Activated CD8-positive, alpha-beta T cell treated with anti-CD3 and anti-CD28 coated beads, Interleukin-2, amount 10 ng/mL, durations not matched to agents 7 days and 5 days (primary cell): ENCODE measurements at places on chromosomes 1 and 21.

GRCh38 chr1:185984113-185984836 is 250.1 kb downstream of the HMCN1 start:
- no peak for DNase-seq

DNA sequence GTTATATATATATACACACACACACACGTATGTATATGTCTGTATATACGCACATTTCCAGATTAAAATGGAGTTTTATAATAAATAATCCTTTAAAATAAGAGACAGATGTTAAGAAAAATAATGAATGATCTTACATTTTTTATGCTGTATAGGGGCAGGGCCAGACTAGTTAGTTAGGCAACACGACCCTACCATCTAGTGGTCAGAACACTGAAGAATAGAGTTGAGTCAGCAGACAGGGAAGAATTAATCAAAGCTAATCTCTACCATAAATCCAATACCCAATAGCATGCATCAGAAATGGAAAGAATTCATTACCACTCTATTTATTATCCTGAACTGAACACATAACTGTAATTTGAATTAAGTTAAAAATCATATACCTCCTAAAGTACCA is 156.7 kb downstream of the BRINP3 start:
- DNase-seq, result no peak

DNA sequence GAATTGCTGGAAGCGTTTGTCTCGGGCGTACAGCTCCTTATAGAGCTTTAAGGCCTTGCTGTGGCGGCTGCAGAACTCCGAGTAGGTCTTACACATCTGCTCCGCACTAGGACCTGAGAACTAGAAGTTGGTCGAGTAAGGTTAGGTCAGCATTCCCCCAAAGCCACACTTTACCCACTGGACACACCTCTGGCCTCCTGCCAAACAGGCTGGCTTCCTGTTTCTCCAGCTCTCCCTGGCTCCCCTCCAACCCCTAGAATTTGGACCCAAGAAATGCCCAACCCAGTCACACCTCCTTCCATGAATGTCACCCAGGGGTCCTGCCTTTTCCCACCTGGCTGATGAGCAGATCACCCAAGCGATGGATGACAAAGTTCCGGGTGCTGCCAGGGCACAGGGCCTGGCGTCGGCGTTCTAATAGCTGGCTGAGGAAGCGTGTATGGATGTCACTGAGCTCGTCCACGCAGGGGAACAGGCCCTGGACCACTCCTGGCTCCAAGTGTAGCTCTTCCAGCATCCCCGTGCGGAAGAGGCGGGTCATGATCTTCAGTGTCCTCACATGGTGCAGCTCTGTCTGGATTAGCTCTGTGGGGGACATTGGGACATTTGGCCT is 15.6 kb downstream of the ARHGEF2 start:
- no peak for DNase-seq

- no peak for DNase-seq
Observed at GRCh38 chr1:147046189-147046862, 108.2 kb downstream of the NBPF12 start.

- no peak for DNase-seq
Observed at GRCh38 chr1:113928187-113928930, 765 bp upstream of the HIPK1 start.

- DNase-seq, result no peak
Observed at GRCh38 chr1:102886638-102887037, 221.7 kb downstream of the COL11A1 start.

DNA sequence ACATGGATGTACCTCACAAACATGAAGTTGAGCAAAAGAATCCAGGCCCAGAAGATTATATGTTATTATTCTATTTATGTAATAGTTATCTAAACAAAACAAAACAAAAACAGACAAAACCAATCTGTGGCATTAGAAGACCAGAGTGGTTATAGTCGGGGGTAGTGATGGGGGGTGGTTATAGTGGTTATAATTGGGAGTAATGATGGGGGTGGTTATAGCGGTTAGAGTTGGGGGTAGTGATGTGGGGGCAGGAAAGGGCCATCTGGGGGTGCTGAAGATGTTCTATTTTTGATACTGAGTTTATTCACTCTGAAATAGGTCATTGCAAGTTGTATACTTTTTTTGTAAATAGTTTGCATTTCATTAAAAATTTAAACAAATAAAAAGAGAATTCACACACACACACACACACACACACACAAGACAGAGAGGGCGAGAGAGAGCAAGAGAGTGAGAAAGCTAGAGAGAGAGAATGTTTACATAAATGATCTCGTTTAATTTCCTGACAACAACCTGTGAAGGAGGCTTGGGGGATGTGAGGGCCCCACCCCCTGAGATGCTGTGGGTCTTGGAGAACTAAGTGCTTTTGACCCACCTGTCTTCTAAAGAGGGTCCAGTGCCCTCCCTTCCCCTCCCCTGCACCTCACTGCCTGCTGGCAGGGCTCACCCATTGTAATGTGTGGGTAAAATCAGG is 37.4 kb downstream of the RHOU start:
- no peak for DNase-seq

DNA sequence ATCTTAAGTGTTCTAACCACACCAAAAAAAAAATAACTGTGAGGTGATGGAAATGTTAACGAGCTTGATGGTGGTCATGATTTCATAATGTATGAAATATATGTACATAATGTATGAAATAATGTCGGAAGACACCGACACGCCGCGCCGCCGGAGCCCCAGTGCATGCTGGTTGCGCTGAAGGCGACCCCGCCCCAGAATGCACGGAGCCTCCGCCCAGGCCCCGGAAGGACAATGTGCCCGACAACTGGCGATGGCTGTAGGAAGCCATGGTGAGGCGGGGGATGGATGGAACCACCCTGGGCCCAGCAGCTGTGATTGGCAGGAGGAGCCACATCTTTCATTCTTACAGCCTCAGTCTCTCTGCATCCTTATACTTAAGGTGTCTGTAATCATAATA is 7.4 kb downstream of the OR2T10 start:
- no peak for DNase-seq

GRCh38 chr1:48718116-48718630 is 58.5 kb downstream of the BEND5 start:
- DNase-seq, result no peak

DNA sequence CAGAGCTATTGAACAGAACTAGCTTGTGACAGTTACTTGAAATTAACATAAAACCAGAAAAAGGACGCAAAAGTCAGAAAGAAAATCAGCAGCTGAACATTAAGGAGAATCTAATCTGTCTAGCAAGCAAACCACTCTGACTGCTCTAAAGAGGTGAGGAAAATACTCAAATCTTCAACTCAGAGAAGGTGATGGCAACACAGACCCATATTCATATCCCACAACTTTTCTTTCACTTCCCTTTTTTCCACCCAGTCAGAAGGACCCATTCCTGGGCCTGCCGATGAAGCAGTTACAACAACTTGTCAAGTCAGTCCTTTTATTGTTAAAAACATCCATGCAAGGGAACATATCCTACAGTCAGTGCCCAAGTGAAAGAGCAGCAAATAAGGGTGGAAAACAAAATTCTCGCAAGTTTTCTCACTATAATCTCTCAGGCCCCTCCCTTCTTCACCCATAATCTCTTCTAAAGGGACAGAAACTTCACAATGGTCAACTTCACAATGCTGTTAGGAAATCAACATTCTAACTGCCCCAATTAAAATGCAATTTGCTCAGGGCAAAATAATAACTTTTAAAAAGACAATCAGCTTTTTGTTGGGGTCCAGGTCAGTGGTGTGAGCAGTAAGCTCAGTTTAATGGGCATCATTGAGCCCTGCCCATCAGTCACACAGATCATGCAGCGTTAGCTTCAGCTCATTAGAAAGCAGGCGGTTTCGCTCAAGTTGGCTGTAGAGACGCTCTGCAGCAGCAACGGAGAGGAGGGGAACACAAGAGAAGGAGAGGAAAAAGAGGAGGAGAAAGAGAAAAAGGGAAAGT is 3.6 kb upstream of the NUP210L start:
- no peak for DNase-seq

GRCh38 chr1:62955666-62956065 is 171.7 kb downstream of the ATG4C start:
- no peak for DNase-seq

- DNase-seq, result no peak
Observed at GRCh38 chr1:154502744-154503115, 518 bp upstream of the SHE start.

DNA sequence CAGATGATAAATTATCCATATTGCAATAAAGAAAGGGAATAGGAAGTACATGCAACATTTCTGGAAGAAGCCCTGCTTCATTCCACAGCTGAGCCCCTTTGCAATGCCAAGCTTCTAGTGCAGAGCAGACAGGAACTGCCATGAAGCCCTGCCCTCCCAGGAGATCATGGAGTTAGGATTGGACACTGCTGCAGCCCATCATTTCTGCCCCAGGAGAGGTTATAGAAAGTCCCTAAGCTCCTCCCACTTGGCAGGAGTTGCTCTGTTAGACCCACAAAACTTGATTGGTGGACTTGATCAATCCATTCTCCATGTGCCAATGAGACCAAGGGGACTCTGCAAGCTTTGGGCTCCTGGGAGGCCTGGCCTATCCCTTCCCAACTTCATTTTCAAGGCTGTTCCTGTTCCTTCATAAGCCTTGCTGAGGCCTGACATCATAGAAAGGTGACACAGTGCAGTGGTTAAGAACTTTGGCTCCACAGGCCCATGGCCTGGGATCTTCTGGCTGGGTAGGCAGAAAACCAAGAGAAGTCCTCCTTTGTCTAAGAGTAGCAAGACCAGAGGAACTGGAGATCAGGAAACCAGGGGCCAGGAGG is 1.3 kb upstream of the LAPTM5 start:
- peak; percentile 54 for DNase-seq

DNA sequence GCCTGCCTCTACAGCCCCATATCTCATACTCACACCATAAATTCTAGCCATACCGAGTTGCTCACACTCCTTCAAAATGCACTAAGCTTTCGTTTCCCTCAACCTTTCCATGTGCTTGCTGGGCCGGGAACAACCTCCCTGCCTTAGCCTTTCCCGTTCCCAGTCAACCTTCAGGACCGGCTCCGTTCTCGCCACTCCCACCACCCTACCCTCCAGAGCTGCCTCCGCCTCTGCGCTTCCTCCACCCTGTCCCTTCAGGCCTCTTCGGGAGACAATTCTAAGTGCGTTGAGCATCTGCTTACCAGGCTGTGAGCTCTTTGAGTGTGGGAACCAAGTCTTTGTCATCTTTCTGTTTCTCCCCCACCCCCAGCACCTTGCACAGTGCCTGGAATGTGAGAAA is 31.6 kb downstream of the KCNN3 start:
- no peak for DNase-seq

DNA sequence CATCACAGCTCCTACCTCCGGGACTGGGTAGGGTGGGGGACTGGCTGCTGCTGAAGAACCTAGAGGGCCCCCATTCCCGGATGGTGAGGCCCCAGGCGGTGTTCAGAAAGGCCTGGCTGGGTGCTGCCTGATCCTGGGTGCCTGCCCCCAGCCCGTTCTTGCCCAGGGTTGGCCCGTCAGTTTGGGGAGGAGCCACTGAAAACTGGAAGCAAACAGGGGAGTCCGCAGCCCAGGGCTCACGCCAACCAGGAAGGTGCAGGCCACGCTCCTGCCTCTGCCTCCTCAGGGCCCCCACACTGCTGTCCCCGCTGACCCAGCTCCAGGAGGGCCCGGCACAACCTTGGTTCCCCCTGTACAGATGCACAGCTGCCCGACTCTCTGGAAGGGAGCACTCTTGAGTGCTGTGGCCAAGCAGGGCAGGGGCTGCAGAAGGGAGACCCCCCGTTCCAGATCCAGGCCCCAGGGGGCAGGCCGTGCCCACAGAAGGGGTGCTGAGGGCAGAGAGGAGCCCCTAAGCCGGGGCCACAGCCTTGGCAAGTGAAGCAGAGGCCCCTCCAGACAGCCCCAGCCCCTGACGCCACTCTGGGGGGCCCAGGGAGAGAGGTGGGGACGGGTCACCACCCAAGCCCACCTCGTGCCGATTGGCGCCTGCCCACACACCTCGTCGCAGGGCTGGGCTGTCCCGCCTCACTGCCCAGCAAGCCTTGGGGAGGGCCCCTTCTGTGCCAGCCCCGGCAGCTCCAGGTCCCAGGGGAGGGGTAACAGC is 5.5 kb downstream of the C1QTNF12 start:
- no peak for DNase-seq

DNA sequence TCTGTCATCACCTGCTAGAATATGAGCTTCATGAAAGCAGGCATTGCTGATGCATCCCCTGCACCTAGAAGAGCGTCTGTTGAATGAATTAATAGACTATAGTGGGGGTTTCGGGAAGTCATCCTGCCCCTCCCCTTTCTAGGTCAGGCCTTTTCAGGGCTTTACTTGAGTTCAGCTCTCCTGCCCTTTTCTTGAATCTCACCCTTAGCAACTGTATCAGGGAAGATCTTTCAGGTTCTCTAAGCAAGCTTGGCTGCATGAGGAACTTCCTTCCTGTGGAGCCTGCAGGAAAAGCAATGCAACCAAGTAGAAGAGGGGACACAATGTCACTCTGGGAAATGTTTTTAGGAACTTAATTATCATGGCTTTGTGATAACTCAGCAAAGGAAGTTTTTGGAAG is 27.2 kb upstream of the KIAA0040 start:
- DNase-seq, result no peak

DNA sequence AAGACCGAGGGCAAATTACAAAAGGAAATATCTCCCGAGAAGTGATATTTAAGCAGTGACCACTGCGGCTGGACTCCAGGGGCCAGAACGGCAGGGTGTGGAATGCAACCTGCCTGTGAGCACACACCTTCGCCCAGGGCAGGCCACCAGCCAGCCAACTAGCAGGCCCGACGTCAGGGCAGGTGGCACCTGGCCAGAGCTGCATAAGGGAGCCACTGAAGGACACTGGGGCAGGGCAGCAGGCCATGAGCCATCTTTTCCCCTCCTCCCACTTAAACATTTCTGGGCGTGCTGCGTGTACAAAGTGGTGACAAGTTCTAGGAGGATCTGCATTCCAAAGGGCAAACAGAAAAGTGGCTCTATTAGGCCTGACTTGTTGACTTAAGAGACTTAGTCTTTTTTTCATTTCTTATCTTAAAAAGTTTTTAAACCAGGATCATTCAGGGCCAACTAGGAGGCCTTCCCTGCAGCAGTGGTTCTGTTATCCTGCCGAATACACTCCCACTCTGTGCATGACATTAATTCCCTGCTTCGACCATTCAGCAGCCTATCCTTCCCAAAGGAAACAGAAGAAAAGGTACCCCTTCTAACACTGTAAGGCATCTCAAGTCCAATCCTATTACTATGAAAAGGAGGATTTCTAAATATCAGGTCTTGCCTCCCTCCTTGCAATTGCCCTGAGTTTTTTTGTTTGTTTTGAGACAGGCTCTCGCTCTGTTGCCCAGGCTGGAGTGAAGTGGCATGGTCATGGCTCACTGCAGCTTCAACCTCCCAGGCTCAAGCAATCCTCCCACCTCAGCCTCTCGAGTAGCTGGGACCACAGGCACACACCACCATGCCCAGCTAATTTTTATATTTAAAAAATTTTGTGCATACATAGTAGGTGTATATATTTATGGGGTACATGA is 96.3 kb downstream of the BCAR3 start:
- no peak for DNase-seq

- no peak for DNase-seq
Observed at GRCh38 chr1:84742653-84743052, 52.4 kb upstream of the SSX2IP start.

DNA sequence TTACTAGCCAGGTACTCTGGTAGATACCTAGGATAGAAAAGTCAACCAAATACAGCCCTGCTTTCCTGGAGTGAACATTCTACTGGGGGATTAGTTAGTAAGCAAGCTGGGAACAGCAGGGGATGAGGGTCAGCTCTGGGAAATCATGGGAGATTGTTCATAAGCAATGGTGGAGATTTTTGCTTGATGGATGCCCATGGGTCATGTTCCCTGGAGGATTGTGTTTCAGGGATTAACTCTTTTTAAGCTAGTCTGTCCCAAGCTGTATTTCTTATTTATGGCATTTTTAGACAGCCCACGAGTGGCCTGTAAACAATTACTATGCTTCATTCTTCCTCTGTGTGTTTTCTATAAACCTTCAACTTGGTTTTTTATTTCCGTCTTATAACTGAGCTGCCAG is 18.9 kb downstream of the CACHD1 start:
- DNase-seq, result no peak
